ENCODE measurements at places on chromosomes 6 and 20.
A peak's percentile ranks its signal among the peaks of the same experiment; 100 is the strongest.

GRCh38 chr6:4372866-4373265, 237.5 kb upstream of the ECI2 start:
- no peak for DNase-seq

DNA sequence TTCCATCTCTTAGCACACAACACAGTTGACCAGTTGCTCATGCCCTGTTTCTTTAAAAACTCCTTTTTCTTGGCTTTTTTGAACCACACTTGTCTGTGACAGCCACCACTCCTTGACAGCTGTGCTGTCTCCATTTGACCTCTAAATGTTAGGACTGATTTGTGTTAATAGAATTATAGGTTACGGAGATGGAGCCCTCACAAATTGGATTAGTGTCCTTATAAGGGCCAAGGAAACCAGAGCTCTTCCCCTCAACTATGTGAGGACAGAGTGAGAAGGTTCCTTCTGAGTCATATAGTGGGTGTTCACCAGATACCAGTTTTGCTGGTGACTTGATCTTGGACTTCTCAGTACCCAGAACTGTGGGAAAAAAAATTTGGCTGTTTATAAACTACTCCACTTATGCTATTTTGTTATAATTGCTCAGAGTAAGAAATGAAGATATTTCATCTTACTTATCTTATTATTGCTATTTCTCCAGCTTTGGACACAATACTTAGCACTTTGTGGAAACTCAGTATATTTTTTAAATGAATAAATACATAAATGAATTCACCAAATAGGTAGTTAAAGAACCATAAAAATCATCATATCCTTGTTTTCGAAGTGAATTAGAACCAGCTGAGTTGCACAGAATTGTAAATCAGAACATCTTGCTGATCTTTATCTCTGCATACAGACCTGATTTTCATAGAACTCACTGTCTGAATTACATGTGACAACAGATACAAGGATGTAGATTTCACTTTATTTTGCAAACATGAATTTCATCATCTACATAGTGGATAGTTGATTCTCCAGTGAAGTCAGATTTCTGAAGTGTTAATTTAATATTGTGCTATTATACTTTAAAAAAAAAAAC, 598.5 kb upstream of the IRAK1BP1 start:
- DNase-seq: no peak

GRCh38 chr6:166436195-166437139, 53.7 kb upstream of the MPC1 start:
- no peak for DNase-seq

GRCh38 chr20:61839912-61840778, 225.5 kb downstream of the TAF4 start:
- DNase-seq: no peak

DNA sequence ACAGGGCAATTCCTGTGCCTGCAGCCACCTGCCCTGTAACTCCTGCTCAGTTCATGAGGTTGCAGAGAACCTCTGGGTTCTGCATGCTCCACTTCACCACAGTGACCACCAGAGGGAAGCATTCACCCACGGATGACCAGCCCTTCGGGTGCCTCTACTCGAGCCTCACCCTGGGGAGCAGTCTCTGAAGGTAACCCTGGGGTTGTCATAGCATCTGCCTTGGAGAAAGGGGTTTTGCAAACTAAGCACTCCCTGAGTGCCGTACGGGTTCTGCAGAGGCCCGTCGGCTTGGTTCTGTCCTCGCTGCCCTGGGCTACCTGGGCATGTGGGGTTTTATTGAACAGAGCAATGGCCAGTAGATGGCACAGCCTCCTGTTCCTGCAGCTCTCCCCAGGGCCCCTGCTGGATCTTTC, 10.2 kb upstream of the CST5 start:
- DNase-seq: peak; percentile 8

GRCh38 chr6:137906020-137906472, 39.0 kb downstream of the TNFAIP3 start:
- no peak for DNase-seq

DNA sequence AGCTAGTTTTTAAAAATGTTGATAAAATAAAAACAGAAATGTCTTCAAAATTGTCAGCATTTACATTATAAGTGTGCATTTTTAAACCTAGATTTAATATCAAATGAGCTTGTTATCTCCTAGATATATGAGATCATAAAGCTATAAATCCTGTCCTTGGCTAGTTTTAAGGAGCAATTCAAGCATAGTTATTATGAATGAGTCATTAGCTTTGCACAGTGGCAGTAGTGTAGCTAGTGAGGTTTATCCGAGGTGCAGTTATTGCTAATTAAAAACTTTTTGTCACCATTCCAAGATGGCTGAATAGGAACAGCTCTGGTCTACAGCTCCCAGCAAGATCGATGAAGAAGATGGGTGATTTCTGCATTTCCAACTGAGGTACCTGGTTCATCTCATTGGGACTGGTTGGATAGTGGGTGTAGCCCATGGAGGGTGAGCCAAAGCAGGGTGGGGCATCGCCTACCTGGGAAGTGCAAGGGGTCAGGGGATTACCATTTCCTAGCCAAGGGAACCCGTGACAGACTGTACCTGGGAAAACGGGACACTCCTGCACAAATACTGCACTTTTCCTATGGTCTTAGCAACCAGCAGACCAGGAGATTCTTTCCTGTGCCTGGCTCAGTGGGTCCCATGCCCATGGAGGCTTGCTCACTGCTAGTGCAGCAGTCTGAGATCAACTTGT, 108.8 kb upstream of the SYNCRIP start:
- DNase-seq: no peak

DNA sequence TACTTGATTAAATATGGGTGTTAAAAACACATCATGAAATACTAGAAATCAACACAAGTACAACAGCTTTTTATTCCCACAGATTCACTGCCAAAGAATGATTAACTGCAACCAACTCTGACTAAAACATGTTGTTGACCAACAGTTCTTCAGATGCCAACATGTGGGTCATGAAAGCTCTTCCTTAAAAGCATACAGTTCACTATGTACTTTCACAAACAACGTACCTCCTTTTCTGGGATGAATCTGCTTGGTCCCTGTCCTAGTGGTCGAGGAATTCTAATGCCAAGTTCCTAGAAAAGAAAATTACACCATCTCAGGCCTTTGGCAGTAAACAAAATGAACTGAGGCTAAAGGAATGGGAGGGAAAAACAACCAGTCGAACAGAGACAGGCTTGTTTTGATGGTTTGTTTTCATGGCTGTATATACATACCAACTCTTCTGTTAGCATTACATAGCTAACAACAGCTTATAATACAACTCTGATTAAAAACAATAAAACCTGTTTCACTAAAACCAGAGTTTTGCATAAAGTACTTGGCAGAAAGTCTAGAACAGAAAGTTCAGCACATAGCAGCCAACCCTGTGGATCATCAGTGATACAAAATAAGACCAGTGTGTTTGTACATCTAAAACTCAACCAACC, 92.5 kb downstream of the SESN1 start:
- no peak for DNase-seq

- no peak for DNase-seq
These were observed 52.2 kb upstream of the SLC22A1 start for GRCh38 chr6:160069459-160069858.

GRCh38 chr6:14728396-14729024, 517.4 kb upstream of the JARID2 start:
- DNase-seq: no peak

GRCh38 chr20:61635721-61636455, 383.8 kb downstream of the CDH4 start:
- DNase-seq: no peak

DNA sequence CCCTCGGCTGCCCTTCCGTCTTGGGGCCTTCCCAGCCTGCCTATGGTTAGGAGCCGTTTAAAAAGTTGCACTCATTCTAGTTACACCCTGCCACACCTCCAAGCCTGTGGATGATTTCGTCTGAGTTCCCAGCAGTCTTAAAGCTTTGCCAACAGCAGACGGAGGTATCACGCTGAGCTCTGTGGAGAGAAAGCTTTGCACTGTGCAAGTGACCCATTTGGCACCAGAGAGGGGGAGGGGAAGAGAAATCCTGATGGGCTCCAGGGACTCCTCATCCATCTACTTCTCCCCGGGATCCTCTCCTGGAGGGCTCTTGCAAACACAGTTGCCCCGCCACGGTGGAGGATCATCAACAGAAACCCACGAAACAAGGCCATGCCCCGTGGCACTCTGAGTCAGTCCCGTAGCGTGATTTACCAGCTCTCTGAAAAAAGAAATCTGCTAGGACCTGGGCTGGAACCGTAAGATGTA, 98.8 kb upstream of the CITED2 start:
- DNase-seq: no peak

- no peak for DNase-seq
These were observed 4.4 kb downstream of the AMD1 start for GRCh38 chr6:110878751-110879522.

GRCh38 chr6:146066506-146066905, 37.6 kb downstream of the GRM1 start:
- no peak for DNase-seq

GRCh38 chr20:8946036-8946940, 122.6 kb upstream of the PLCB4 start:
- DNase-seq: no peak

GRCh38 chr6:130831607-130832006, 4.4 kb downstream of the SMLR1 start:
- DNase-seq: no peak

- no peak for DNase-seq
These were observed 454.3 kb upstream of the JARID2 start for GRCh38 chr6:14791526-14791925.

DNA sequence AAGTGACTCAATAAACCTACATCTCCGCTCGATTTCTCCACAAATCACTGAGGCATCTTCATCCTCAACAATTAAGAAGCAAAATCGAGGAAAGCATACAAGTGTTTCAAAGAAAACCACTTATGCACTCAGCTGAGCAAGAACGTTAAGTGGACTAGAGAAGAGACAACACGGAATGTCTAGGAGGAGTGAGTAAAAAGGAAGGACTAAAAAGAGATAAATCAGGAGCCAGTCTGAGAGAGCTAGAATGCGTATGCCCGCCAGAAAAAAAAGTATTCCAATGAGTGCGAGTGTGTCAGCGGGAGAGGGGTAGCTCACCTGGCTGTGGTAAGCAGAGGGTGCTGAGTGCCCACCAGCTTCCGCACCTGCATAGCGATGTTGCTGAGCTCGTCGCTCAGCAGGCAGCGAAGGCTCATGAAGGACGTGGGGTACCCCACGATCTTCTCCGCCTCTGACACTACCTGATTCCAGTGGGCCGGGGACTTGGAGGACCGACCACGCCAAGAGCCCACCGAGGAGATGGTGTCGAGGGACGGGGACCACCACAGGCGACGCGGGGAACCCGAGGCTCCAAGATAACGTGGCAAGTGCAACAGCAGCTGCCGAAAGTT, 587 bp downstream of the PDSS2 start:
- DNase-seq: no peak

- DNase-seq: no peak
These were observed 117.8 kb downstream of the WDR27 start for GRCh38 chr6:169583886-169584541.

GRCh38 chr20:44153636-44154043, 33.3 kb downstream of the JPH2 start:
- no peak for DNase-seq

DNA sequence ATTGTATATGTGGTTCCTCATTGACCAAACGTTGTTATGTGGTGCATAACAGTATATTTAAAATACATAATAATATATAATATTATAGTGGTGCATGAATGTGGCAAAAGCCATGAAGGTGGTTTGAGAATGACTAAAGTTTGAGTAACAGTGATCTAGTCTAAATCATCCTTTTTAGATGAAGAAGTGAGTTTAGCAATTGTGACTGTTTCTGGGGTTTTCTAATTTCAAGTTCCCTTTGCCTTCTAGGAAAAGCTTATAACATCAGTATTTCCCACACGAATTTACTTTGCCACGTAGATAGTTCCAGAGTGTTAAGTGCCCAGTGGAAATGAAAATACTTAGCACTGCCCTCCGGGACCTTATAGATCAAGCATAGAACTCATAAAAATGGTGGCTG, 40.9 kb downstream of the ARFGEF2 start:
- no peak for DNase-seq

GRCh38 chr6:3895312-3895653, 46.1 kb downstream of the FAM50B start:
- DNase-seq: no peak

DNA sequence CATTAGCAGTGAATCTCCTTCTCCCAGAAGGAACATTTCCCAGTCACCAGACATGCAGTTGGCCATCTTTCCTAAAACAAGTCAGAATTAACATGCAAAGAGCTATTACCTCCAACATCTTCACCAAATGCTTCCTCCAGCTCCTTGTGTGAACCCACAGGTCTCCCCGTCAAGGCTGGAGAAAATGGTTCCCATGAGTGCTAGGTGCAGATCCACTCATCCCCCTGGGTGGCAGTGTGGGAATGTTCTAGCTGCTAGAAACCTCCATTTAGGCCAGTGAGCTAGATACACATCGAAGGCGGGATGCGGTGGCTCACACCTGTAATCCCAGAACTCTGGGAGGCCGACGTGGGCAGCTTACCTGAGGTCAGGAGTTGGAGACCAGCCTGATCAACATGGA, 603.9 kb upstream of the SLC35B3 start:
- DNase-seq: no peak

- DNase-seq: no peak
These were observed 14.0 kb upstream of the SNAP91 start for GRCh38 chr6:83722876-83723275.

DNA sequence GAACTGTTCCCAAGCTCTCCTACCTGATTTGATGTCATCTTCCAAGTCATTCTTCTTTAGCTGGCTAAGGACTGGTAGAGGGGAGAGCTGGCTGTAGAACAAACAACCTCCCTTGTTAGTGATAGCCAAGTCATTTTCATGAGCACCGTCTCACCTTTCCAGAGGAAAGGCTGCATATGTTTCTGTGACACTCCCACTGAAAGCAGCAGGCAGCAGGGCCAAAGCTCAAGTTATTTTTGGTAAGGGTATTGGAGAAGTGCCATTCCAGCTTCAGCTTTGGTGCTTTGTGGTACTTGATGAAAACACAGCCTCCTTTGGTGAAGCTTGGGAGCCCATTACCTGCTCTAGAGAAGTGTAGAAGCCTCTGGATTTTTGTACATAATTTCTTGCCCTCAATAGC, 5.4 kb upstream of the DOK5 start:
- DNase-seq: no peak

DNA sequence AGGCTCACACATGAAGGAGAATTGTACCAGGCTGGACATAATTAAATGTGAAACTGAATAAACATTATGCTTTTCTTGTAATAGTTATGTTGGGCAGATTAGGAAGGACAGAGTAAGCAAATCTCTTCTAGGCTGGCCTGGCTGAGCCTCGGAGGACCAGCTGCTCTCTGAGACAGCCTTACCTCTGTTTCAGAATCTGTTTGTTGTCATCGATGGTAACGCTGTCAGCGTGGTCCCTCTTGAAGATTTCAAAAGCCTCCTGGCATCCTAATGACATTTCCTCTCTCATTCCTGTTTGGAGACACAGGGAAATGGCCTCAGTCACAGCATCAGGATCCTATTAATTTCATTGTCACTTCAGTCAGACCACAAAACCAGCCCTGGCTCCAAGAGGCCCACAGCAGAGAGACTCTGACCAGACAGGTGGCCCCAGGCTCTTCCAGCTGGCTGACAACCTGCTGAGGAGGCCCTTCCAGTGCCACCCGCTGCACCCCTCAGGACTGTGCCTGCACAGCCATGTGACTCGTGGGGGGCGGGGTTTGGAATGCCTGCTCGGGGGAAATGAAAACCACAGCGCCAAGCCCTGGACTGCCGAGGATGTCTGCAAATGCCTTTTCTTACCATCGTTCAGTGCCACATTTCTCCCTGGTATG, 108.5 kb upstream of the KCNK16 start:
- DNase-seq: peak; percentile 92

GRCh38 chr6:158819213-158819976, at the start of gene EZR:
Gene EZR, minus strand, starts transcription at chr6:158819368. Its CDS starts 1,275 bp downstream, at chr6:158818093.
- DNase-seq: peak; percentile 72
